ENCODE measurements at places on chromosomes 12 and 14. TPM values are rescaled to one million over a fixed set of nuclear protein-coding genes. Genes with fewer than 3 reads are reported as not detected.

The CMTM5 gene
- not detected for total RNA-seq

The GOLGA5 gene
- 21.9 TPM for total RNA-seq

The NOVA1 gene
- total RNA-seq, result 2.2 TPM

The TDP1 gene
- 26.3 TPM for total RNA-seq

The PUS1 gene
- total RNA-seq, result 9.0 TPM

GRCh38 chr14:104865081-104865630, at the start of gene CEP170B:
CEP170B (plus strand) TSS chr14:104865268; CDS start chr14:104868451, 3,183 bp downstream.
- no peak for DNase-seq

DNA sequence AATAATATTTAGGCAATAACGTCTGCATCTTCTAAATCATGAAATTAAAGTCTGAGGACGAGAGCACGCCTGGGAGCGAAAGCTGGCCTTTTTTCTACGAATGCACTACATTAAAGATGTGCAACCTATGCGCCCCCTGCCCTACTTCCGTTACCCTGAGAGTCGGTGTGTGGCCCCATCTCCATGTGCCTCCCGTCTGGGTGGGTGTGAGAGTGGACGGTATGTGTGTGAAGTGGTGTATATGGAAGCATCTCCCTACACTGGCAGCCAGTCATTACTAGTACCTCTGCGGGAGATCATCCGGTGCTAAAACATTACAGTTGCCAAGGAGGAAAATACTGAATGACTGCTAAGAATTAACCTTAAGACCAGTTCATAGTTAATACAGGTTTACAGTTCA, 19.3 kb downstream of the CKB start:
- no peak for DNase-seq

DNA sequence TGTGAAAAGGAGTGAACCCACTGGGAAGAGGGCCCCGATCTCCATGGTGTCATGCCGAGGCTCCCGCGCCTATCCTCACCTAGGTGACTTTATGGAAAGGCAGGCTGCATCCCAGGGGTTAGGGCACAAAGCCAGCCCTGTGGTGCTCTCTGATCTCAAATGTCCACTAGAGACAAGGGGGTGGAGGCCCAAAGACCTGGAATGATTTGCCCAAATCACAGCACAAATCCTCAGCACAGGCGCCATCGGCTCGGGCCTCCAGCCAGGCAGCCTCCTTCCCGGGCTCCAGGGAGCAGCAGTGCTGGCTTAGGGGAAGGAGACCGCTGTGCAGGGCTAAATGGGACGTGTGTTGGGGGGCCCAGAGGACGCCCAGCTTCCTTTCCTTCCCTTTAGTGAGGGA, 17.6 kb downstream of the CHGA start:
- DNase-seq, result no peak

DNA sequence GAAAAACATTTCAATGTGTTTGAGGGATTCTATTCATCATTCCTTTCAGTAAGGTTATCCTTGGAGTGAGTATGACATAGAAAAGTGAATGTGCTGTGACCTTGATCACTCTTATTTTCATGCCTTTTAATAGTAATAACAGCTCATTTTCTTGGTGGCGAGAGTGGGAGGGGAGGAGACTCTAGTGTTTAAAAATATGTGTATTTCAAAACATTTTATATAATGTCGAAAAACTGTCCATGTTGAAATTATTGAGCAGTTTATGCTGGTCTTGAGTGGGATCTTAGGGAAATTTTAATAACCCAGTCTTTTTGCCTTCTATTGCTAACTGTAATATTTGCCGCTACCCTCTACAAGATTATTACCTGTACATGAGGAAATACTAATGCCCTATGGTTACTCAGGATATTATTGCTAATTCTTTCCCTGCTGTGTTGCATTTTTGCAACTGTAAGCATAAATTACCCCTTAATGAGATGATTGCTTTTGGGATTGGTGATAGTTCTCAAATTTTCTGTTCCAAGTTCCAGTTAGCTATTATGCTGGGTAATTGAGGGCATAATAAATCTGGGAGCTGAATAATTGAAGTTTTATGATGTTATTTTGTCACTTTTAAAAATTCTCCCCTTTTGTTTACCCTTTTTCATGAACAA, 21.9 kb downstream of the ATF7IP start:
- no peak for DNase-seq

GRCh38 chr14:61451491-61451890, 130.1 kb downstream of the PRKCH start:
- no peak for DNase-seq

All from H4 (cell line).